Activated CD4-positive, alpha-beta T cell treated with anti-CD3 and anti-CD28 coated beads for 48 hours (primary cell): ENCODE measurements at places on chromosomes 16 and 17.

DNA sequence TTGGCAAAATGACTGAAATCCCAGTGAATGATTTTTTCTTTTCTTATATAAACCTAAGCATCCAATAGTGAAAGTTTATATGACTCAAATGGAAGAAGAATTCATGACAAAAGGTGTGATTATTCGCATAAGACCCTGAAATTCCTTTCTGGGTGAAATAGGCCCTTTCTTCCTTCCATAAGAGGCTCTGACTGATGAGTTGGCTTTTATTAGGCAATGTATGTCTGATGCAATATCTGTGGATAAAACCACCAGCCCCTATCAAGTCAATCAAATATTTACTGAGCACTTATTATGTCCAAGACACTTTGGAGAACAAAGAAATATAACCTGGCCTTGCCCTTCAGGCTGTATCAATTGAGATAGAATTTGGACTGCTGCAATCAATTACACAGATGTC, 316.6 kb downstream of the CDH13 start:
- no peak for DNase-seq

DNA sequence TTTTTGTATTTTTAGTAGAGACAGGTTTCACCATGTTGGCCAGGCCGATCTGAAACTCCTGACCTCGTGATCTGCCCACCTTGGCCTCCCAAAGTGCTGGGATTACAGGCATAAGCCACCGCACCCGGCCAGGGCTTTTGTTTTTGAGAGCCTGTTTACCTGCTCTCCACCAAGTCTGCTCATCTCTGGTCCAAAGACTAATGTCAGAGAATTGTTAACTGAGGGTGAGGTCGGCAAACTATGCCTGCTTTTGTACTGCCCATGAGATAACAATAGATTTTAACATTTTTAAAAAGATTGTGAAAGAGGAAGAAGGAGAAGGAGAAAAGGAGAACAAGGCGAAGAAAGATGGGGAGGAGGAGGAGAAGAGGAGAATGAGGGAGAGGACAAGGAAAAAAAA, 26.0 kb downstream of the TMEM238L start:
- no peak for DNase-seq

GRCh38 chr17:42251115-42251514, 25.1 kb downstream of the STAT5B start:
- no peak for DNase-seq

DNA sequence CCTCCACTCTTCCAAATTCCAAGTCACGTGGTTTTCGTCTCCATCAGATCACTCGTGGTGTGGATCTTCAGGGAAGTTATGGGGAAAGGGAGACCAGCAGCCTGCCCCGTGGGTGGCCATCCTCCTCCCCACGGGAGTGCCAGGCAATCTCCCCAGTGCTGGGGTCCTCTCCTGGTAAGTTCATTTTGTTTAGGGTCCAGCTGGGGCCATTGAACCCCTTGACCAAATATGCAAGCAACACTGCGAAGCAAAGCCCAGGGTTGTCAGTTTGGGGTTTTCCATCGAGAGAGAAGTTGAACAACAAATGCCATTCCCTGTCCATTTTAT, 4.1 kb upstream of the LCMT1 start:
- DNase-seq = no peak

- no peak for DNase-seq
These were observed 1.5 kb downstream of the ESRP2 start for GRCh38 chr16:68234188-68235107.

DNA sequence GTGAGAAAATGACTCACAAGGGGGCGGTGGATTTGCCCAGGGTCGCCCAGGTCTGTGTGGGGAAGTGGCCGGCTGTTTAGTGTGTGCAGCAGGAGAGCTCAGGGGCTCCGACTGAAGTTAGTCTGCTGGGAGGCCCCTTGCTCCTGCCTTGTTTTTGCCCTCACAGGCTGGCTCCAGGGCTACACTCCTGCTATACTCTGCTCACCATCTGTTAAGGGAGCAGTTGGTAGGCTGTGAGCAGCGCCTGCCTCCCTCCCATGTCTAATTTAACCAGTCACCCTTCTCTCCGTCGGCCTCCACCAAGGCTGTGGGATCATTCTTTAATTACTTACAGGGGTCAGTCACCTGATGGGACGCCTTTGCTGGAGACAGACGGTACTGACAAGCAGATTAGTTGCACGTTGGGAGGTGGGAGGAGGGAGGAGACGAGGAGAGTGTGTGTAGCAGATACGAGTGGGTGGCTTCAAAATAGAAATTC, 35.5 kb downstream of the KSR1 start:
- no peak for DNase-seq

DNA sequence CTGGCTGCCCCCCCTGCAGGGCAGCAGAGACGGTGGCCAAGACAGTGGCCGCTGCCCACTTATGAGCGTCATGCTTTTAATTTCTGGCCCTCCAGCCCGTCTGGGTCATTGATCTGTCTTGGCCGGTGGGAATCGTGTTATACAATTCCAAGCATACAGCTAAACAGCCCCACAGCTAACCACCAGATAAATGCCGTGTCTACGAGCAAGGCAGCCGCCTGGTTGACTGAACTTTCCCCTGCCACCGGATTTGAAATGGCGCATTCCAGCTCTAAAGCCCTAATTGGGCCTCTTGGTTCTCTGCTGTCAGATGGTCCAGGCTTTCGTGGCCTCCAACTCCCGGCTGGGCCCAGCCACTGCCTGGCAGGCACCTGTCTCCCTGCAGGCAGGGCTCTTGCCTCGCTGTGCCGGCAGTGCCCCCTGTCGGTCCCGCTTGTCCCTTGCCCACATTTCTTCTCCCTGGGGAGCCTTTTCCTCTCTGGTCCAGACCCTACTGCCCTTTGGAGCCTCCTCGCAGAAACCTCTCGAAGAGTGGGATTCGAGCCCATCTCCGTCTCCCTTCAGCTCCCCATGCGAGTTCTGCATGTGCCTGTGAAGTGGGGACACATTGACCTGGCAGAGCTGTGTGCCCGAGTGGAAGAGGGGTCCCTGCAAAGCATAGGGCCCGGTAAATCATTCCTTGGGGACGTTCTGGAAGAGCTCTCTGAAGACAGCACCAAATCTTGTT, 1.8 kb upstream of the RBFOX3 start:
- DNase-seq = peak; percentile 82

- no peak for DNase-seq
These were observed 97.1 kb upstream of the NOL11 start for GRCh38 chr17:67620636-67621035.

DNA sequence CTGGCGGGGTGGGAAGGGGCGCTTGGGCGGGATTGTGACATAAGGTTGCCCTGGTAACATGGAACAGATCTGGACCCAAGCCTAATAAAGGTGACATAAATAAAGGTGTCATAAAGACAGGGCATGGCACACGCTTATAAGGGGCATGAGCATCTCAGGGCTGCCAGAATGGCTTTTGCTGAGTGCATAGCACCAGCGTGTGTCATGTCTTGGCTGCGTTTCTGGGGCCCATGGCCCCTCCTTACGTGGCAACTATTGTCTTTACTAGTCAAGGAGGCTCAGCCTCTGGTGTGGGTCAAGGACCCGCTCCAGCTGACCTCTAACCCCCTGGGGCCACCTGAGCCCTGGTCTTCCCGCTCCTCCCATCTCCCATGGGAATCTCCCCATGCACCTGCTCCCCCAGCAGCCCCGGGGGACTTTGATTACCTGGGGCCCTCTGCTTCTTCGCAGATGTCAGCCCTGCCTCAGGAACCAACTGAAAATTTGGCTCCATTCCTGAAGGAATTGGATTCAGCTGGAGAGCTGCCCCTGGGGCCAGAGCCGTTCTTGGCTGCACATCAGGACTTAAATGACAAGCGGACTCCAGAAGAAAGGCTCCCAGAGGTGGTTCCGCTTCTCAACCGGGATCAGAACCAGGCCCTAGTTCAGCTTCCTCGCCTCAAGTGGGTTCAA, 13.9 kb downstream of the LRRC37B start:
- no peak for DNase-seq
